ENCODE measurements at places on chromosomes 6 and 20. TPM values are rescaled to one million over a fixed set of nuclear protein-coding genes. Genes with fewer than 3 reads are reported as not detected.

Gene PRSS35
- 3.2 TPM for total RNA-seq

Gene TPX2
- 104 TPM for total RNA-seq

Gene RPS6KA2
- 74.6 TPM for total RNA-seq

Gene ACSS1
- total RNA-seq: 6.6 TPM

Gene BAG2
- total RNA-seq: 26.5 TPM

Gene C20orf141
- not detected for total RNA-seq

Gene SLC16A10
- total RNA-seq: 0.33 TPM

Gene MAN1A1
- total RNA-seq: 131 TPM

All from uterine smooth muscle cell (primary cell).